Activated naive CD4-positive, alpha-beta T cell treated with anti-CD3 and anti-CD28 coated beads for 36 hours (primary cell): ENCODE measurements at places on chromosomes 5 and 9. TPM values are rescaled to one million over a fixed set of nuclear protein-coding genes. Genes with fewer than 3 reads are reported as not detected.

The CDC23 gene
- total RNA-seq, result 44.3 TPM

- DNase-seq, result peak; percentile 44
Measured at GRCh38 chr5:56175488-56175887, 57.6 kb downstream of the ANKRD55 start.

The PCDHB16 gene
- not detected for total RNA-seq

DNA sequence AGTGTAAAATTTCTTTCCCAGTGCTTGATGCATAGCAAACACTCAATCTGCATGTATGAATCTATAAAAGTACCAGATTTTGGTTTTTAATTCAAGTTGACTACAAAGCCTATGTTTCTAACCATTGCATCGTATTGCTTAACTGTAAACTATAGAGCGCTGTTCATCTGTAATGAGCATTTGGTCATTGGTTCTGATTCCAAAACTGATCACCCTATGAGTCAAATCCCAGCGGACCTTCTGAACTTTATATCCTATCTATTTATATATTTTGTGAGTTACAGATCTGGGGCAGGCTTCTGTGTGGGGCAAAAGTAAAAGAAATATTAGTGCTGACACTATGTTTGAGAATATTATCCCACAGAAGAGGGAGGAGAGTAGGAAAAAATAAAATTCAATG is 305.7 kb upstream of the TNC start:
- DNase-seq, result no peak

The ANKRD18B gene
- 0.57 TPM for total RNA-seq

DNA sequence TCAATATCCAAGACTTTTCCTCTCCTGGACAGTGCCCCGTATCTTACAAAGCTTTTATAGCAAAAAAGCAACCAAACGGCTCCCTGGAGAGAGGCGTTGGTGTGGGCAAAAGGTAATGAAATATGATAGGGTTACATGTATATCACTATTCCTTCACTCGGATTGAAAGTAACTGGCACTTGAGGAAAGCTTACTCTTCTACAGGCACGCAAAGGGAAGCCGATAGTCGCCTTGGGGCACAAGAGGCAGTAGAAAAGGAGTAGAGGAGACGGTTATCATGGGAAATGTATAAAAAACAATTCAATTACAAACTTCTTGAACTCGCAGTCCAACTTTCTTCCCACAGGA is 1.1 kb downstream of the DIAPH1 start:
- no peak for DNase-seq

The GNA14 gene
- total RNA-seq, result not detected

GRCh38 chr5:57439601-57440000 is 43.0 kb downstream of the ACTBL2 start:
- no peak for DNase-seq

DNA sequence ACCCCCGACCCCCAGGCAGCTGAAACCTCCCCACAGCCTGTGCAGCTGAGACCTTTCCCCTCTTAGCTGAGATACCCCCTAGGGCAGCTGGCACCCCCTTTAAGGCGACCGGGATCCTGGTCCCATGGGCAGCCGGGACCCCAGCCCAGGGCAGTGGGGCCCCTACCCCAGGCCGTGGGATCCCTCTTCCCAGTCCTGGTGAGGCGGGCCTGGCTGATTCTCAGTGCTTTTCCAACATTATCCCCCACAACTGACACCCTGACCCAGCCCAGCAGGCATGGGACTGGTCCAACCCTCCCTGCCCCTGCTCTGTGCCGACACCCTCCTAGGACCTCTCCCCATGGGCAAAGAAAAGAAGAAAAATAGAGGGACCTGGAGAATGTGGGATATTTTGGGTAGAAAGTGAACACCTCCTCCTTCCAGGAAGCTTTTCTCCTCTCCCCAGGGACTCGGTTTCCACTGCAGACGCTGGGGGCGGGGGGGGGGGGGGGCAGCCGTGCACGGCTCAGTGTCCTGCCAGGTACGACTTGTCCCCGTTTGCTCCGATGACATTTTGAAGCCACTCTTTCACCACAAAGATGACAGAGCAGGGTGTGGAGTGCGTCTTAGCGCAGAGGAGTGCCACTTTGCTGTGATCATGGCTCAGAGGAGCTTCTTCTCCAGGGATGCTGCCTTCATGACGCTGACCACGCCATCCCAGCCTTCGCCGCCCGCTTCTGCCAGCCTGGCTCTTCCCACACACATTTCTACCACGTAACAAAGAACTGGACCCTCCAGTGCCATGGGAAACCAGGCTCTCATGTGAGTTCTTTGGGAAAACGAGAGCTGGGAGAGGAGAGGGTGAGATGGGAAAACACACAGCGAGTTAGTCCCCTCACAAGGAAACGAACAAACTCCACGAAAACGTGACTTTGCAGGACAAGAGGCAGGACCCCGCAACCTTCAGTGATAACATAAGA is 47.5 kb downstream of the MRPL36 start:
- DNase-seq, result no peak

DNA sequence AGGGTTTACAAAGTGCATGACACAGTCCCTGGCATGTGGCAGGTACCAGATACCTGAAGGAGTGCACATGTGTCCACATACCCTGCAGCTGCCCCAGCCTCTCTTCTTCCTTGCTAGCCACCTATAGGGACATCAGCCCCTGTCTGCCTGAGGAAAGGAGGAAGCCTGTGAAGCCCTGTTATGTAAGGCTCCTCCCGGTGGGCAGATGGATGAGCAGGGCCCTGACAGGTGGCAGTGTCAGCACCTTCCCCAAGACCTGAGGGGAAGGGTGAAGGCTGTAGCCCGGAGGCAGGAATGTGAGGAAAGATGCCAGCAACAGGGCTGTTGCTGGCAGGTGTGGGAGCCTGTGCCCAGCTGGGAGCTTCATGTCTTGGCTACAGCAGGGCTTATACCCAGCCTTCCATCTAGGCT is 21.7 kb downstream of the TCF7 start:
- DNase-seq, result peak; percentile 6

DNA sequence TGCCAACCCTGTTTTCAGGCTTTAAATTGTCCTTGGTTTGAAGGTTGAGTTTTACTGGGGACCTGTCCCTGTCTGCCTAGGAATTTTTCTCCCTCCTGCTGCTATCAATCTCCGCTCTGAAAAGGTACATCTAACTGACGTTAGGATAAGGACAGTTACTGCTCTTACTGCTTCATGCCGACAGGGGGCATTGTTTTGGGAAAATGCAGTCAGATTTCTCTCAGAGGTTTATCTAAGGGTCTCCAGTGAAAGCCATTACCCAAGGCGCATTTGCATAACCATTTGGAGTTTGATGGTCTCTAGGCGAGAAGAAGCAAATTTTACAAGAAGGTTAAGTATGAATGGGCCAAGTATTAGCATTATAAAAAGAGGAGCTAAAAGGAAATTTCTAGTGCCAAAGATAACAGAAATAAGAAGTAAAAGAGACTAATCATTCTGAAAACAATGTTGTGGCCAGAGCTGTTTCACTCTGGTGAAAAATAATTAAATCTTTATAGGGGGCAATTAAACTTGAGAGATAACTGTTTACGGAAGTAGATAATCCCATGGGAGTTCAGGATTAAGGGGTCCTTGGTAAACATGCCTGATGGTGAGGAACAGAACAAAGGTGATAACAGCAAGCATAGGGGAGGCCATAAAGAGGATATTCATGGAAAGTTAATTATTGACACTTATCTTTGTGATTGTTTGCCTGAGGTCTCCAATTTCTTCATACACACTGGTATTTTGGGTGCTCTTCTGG is 605.0 kb downstream of the MTRR start:
- no peak for DNase-seq

The BDP1 gene
- 20.6 TPM for total RNA-seq

DNA sequence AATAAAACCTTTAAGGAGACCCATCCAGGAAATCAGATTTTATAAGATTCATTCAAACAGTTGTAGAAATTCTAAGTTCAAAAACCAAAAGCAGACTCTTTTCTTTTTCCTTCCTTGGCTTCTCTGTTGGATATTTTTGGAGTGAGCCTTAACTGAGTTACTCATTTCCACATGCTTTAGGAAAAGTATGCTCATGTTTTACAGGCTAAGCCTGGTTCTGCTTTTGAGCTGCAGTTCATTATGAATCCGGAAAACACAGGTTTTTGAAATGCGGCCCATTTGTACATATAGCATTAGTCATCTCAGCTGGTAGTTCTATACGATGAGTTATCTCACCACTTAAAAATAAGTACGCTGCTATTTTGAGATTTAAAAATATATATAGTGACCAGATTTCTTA is 156.6 kb upstream of the DMRT1 start:
- no peak for DNase-seq

- DNase-seq, result no peak
Measured at GRCh38 chr5:134948911-134949310, 18.8 kb upstream of the CATSPER3 start.

DNA sequence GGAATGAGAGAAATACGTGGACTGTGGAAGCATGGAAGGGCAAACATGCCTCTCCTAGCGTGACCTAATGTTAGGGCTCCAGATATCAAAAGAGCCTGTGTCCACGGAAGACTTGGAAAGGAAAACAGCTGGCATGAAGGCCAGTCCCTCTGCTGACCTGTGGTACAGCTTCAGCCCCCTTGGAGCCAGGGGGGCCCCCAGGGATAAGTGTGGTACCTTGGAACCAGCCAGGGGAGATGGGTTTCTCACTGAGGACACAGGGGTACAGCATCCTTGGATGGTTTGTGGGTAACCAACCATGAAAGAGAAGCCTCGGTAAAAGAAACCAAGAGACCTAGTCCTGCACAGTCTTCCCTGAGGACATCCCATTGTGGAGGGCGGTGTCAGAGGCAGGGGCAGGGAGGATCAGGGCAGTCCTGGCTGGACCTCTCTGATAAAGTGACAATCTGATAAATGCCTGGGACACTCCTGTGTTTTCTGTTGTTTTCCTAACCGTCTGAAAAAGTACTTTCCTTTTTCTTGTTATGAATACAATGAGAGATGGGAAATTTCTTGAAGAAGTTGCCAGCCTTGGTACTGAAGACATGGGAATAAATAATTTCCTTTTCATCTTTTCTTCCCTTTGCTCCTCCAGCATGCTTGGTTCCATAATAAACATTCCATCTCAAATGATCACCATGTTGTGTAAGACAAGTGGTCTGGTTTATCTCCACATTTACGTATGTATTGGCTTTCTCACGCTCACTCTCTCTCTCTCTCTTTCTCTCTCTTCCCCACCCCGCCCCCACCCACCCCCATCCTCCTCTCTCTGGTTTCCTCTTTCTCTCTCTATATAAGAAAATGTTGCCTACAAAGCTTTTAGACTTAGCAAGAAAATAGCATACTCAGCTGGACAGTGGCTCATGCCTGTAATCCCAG is 102.1 kb downstream of the SUSD1 start:
- no peak for DNase-seq

The LRRC70 gene
- 0.91 TPM for total RNA-seq

The BTNL8 gene
- total RNA-seq, result not detected

DNA sequence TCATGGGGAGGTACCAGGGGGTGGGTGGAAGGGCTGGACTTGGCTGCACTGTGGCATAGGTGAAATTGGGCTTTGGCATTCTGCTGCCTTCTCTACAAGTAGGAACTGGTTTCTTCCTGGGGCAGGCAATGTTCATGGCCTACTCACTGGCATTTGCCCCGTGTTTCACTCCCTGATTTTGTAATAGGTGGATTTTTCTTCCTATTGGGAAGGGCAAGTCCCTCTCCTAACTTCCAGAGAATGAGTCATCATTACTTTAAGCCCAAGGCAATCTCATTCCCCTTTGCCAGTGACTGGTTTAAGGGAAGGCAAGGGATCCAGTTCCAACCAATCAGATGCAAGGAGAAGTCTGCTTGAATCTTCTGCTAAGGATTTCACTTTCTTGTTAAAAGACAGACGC is 67.9 kb upstream of the ANKRD55 start:
- no peak for DNase-seq

DNA sequence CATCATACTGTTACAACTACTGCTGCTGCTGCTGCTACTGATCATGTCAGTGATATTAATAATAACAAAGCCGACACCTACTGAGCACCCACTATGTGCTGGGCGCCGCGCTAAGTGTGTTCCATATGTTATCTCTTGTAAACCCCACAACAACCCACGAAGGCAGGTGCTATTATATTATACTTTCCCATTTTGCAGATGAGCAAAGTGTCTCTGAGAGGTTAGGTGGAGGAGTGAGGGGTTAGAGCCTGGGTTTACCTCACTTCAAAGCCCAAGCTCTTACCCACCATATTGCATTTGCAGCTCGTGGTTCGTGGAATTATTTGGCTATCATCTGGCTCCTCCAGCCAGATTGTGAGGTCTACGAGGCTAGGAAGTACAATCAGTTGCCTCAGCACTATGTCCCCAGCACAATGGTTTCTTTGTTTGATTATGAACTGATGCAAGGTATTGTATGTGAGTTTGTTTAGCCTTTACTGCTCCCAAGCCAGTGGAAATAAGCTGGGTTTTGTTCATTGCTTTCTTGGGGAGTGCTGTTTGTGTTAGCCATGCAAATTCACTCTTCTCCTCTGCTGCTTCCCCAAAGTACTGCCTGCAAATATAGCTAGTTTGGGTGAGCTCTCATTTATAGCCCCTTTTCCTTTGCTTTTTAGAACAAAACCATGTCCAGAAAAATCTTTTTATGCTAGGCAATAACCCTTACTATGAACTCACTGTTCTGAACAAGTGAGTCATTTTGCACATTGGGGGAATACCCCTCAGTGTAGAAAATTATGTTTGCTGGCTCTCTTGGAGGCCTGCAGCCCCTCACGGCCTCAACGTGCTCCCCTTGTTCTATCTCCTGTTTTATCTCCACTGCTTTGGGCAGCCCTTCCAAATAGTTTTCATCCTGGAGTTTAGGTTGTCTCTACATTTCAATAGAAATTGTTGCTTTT is 47.9 kb downstream of the ALG2 start:
- DNase-seq, result no peak

The KCTD16 gene
- 0.29 TPM for total RNA-seq

The HTR4 gene
- not detected for total RNA-seq

The ANKRD34B gene
- total RNA-seq, result 0.10 TPM

GRCh38 chr9:91676046-91676445 is 252.4 kb upstream of the NFIL3 start:
- DNase-seq, result no peak

The NOXA1 gene
- total RNA-seq, result 1.2 TPM

The MARCOL gene
- total RNA-seq, result not detected

- DNase-seq, result no peak
Measured at GRCh38 chr5:76504901-76505564, 101.9 kb downstream of the IQGAP2 start.

DNA sequence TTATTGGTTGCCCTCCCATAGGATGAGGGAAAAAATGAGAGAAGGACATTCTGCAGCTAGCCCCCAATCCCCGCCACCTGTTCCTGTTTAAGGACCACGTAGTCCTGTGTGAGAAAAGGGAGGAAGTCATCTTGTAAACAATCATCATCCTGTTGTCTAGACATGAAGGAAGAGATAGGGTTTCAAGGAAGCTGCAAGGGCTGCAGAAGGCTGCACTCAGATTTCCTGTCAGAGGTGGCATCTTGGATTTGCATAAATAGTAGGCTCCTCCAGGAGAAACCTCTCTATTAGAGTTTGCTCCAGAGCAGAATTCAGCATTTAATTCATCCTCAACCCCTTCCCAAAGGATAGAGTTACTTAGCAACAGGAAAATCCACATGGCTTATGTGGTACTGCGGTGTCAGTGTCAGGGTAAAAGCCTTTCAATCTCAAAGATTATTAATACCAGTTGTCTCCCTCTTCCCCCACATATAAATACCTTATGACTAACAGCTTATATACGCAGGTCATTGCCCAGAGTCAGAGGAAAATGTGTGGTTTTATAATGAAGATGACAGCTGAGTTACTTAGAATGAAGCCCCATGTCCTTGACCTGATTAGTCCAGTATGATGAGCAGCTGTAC is 4.6 kb upstream of the DNAJC18 start:
- no peak for DNase-seq

GRCh38 chr5:109250533-109251329 is 159.0 kb downstream of the PJA2 start:
- no peak for DNase-seq

The EGR1 gene
- 20.7 TPM for total RNA-seq
